ENCODE measurements at places on chromosomes 11 and 22. TPM values are rescaled to one million over a fixed set of nuclear protein-coding genes. Genes with fewer than 3 reads are reported as not detected.

- DNase-seq, result no peak
Measured at GRCh38 chr22:42069801-42070516, 653 bp downstream of the NAGA start.

GRCh38 chr11:17927681-17928343 is 85.0 kb downstream of the SERGEF start:
- no peak for DNase-seq

OR52N4 gene
- total RNA-seq, result not detected

DNA sequence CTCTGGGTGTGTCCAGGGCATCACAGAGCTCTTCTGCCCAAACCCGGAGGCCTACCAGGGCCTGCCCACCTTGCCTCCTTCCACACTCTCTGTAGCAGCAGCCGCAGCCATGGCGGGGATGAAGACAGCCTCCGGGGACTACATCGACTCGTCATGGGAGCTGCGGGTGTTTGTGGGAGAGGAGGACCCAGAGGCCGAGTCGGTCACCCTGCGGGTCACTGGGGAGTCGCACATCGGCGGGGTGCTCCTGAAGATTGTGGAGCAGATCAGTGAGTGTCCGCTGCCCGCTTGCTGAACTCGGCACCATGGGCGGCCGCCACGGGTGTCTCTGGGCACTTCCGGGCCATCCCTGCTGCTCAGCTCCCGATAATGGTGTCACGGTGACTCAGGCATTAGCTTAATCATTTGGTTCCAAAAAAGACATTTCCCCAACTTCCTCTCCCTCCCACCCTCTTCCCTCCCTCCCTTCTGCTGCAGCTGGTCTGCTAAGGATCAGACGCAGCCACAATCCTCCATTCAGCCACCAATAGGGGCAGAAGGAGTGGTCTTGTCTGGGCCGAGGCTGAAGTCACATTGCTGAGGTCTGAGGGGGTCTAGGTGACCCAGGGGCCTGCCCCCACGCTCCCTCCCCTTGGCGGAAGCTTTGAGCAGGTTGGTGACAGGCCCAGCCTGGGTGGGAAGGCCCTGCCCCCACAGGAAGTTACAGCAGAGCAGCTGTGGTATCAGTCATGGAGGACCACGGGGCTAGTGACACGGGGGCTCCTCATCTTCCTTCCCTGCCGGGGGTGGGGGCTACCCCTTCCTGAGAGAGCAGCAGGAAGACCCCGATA is 950 bp downstream of the FERMT3 start:
- peak; percentile 76 for DNase-seq

GRCh38 chr22:32649515-32650200 is 151.8 kb upstream of the TIMP3 start:
- no peak for DNase-seq

PRR5L gene
- total RNA-seq, result 264 TPM

ABTB2 gene
- 16.6 TPM for total RNA-seq

GRCh38 chr11:134413043-134413825 is 1.2 kb upstream of the B3GAT1 start:
- no peak for DNase-seq

All from left colon (tissue), 2 donors.